KG1 (cell line): ENCODE measurements at places on chromosomes 7 and 10.
A peak's percentile ranks its signal among the peaks of the same experiment; 100 is the strongest.

DNA sequence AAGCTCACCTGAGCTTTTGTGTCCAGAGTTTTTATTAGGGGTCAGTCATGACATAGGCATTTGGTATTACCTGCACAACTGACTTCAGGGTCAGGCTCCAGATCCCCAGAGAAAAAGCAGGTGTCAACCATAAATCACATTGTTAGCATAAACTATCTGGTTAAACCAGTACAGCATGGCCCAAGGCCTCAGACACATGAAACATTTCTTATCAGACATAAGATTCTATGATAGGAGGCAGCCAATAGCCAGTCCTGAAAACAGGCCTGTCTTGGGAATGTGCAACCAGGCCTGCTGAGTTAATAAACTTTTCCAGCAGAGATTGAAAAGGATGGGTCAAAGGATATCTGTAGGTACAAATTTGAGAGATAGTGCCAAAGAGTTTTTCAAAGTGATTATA, 116.1 kb downstream of the TPST1 start:
- no peak for DNase-seq

GRCh38 chr10:7559386-7559785, 107.4 kb downstream of the ITIH5 start:
- no peak for DNase-seq

GRCh38 chr10:664301-664700, 25.2 kb downstream of the DIP2C start:
- no peak for DNase-seq

GRCh38 chr10:29050081-29050480, 238.8 kb upstream of the LYZL1 start:
- DNase-seq, result no peak

- DNase-seq, result no peak
Measured at GRCh38 chr10:43208147-43209073, 58.5 kb downstream of the RASGEF1A start.

GRCh38 chr10:62816076-62816330, 163 bp downstream of the EGR2 start:
- DNase-seq, result no peak

GRCh38 chr10:83142074-83142563, 997.2 kb upstream of the GHITM start:
- DNase-seq, result no peak

- no peak for DNase-seq
Measured at GRCh38 chr7:66927348-66927948, 6.4 kb downstream of the TMEM248 start.

DNA sequence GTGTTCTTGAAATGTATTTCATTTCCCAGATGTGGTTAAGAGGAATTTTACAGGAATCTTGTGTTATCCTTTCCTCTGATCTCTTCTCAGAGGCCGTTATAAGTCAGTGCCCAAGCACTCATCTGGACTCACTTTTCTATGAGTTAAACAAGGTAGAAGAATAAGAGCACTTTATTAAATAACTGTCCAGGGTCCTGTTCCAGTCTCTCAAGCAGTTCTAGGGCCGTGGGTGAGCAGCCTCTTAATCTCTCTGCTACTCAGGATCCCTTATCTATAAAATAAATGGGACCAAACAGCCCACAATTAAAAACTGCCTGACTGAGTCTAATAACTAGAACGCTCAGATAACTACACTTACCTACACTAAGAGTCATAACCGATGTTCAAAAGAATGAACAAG, 111.2 kb downstream of the OSBPL3 start:
- no peak for DNase-seq

- no peak for DNase-seq
Measured at GRCh38 chr7:53205006-53205405, 169.6 kb downstream of the POM121L12 start.

- no peak for DNase-seq
Measured at GRCh38 chr7:114910787-114911186, 11.1 kb upstream of the MDFIC start.

DNA sequence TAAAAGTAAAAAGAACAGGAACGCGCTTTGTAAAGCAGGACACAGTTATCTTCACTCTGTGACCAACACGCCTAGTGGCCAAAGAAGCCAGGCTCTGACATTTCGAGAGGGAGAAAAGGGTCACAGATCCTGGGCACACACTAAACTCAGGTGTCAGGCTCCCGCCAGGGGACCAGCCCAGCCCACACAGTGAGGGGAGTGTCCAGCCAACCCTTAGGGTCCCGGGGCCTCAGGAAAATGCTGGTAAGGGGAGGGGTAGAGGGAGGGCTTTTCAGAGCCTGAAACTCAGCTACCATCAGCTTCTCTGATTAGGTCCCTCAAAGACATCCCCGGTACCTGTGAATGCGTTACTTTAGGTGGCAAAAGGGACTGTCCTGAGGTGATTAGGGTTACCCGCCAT, 16.6 kb downstream of the ANXA11 start:
- no peak for DNase-seq

DNA sequence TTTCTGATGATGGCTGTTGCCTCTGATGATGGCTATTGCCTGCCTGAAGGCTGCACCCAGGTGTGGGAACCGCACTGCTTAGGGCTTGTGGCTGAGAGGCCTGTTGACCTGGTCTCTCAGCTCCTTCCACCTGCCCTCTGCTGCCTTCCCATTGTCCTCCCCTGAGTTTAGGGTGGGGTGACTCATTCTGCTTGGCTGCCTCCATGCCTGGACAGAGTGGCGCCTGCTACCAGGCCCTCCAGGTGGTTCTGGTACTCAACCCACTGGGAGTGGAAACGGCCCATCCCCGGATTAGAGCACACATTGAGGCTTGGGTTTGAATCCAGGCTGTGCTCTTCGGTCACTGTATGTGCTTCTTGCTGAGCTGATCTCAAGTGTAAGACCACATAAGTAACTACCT, 120.6 kb downstream of the SEM1 start:
- no peak for DNase-seq

GRCh38 chr7:144391823-144392255, 11.7 kb downstream of the NOBOX start:
- DNase-seq, result no peak

DNA sequence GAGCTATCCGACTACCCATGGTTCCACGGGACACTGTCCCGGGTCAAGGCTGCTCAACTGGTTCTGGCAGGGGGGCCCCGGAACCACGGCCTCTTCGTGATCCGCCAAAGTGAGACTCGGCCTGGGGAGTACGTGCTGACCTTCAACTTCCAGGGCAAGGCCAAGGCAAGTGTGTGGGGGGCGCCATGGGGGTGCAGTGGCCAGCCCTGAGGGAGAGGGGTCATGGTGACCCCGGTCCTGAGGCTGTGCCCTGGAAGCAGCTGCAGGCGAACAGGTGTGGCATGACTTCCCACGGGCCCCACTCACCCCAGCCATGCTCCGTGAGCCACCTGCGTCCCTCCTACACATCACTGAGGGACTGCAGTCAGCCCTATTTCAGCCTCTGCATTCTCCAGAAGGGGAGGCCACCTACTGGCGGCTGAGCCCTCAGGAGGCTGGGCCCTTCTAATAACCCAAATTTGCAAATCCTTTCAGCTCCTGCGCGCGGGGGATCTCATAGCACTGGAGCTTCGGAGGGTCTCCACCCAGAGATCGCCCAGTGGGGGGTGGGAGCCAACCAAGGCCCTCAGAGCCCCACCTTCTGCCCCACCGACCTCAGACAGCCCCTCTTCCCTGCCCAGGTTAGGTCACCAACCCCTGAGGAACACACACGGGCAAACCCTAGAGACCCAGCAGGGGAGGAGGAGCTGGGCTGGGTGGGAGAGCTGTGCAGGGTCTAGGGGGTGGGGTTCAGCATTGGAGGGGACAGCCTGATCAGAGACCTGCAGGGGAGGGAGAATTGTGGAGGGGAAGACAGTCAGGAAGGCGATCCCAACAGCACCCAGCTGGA, 30.8 kb downstream of the SH2B2 start:
- no peak for DNase-seq

DNA sequence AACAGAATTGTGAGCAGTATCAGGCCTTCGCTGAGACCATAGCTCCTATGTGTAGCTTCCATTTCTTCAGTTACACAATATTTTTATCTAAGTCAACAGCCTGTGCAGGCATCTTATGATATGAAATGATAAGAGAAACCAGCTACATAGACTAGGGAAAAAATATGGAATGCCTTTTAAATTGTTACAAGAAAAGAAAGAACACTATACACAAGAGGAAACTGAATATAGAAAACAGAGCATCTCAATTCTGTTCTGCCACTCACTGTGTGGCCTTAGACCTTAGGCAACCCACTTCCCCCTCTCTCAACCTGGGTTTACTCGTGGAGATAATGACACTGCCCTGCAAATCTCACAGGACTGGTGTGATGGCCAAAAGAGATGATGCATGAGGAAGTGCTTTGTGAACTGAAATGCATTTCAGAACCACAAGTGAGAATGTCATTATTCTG, 132.9 kb downstream of the LRRN3 start:
- DNase-seq, result no peak

DNA sequence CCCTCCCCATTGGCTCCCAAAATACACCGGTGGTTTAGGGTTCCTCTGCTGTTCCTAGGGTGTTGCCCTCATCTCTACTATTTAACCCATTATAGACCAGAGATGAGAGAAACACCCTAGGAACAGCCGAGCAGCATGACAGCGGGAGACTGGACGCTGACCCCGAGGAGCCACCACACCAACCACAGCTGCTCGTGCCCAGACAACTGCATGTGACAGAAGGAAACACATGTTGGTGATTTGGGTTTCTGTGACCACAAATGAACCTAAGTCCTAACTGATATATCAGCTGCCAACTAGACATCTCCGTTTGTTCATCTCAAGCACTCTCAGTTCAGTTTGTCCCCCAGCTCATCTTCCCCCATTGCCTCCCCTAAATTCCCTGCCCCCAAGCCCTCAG, 13.4 kb downstream of the CFAP43 start:
- DNase-seq, result no peak

DNA sequence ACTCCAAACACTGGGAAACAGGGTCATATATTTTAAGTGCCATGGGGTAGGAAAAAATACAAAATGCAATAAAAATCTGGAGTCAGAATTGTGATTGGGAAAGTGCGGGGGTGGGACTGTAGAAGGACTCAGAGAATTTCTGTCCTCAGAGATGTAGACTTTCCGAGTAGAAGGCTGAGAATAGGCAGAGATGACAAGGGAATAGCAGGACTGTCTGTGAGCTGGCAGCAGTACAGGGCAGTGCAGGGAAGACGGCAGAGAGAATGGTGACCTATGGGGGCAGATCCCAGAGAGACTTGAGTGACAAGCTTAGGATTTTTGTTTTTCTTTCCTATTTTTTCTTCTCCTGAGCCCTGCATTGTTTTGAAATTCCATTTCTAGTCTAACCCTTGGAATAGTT, 127.6 kb downstream of the SLC16A9 start:
- no peak for DNase-seq

GRCh38 chr7:91570560-91570959, 306.3 kb downstream of the FZD1 start:
- DNase-seq, result no peak

GRCh38 chr7:1096156-1097119, 8.5 kb downstream of the GPER1 start:
- DNase-seq, result no peak

DNA sequence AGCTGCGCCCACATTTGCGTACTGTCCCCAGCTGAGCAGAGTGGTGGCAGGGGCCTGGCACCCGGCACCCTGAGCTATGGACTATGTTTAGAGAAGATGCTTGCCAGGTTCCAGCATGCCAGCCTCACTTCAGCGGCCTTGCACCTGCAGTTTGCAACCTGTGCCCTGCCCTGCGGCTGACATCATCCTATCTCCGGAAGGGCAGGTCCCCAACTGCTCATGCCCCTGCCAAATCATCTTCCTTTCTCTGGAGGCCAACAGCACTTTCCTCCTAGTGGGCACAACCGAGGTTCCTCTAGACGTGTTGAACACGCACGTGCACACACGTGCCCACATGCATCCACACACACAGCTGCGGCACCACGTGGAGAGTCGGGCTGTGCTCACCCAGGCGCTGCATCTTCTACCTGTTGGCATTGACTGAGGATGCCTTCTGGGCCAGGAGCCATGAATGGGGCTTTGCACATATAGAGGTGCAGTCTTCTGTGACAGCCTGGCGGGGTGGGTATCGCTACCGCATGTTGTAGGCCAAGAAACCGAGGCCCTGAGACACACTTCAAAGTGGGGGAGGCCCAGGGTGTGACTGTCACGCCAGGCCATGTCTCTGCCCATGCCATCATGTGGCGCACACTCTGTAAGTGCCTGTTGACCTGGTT, 24.5 kb downstream of the CNPY1 start:
- no peak for DNase-seq

DNA sequence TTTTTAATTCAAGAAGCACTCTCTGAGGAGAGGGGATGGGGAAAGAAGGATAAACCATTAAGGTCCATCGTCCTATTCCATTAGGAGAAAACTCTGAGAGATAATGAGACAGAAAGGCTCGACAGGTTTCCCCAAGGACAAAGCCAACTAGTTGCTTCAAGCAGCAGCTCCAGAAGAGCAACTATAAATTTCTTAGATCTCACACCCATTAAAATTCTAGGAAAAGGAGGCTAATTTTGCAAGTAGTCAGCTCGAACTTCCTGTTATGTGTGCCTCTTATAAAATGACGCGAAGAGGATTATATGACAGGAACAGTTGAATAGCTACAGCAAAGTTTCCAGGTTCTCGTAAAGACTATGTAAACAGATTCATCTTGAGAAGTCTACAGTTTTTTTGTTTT, 52.0 kb upstream of the ST8SIA6 start:
- DNase-seq, result peak; percentile 20
